MCF 10A (cell line): ENCODE measurements at places on chromosomes 2 and 18. TPM values are rescaled to one million over a fixed set of nuclear protein-coding genes. Genes with fewer than 3 reads are reported as not detected.

The DUSP19 gene
- total RNA-seq: 0.84 and 1.0 TPM in 2 replicates

The GKN1 gene
- not detected in 2 replicates for total RNA-seq

The HTR2B gene
- not detected in 2 replicates for total RNA-seq

The SPATA3 gene
- total RNA-seq: not detected in 2 replicates

The ZC3H15 gene
- 75.8 and 98.8 TPM in 2 replicates for total RNA-seq

The LYPD1 gene
- total RNA-seq: not detected in 2 replicates

The ATP6V1B1 gene
- not detected in 2 replicates for total RNA-seq

The MRPL44 gene
- 27.4 and 31.2 TPM in 2 replicates for total RNA-seq

The EFR3B gene
- total RNA-seq: 0.09 and 0.10 TPM in 2 replicates

The HOXD10 gene
- total RNA-seq: not detected in 2 replicates

The ZFP36L2 gene
- total RNA-seq: 107 and 162 TPM in 2 replicates

The CFC1 gene
- not detected in 2 replicates for total RNA-seq

The OSR1 gene
- 0.61 and 1.3 TPM in 2 replicates for total RNA-seq

The SERPINB3 gene
- 0.28 TPM in 1 of 2 replicates, not detected in the other for total RNA-seq

The DNAH6 gene
- 0.14 and 0.76 TPM in 2 replicates for total RNA-seq

The LONRF2 gene
- not detected in 2 replicates for total RNA-seq

The CHRNG gene
- total RNA-seq: not detected in 2 replicates

The VWC2L gene
- total RNA-seq: not detected in 2 replicates

The MZT2A gene
- 147 and 148 TPM in 2 replicates for total RNA-seq

The MATN3 gene
- total RNA-seq: 0.83 and 0.98 TPM in 2 replicates

The CFAP210 gene
- not detected in 2 replicates for total RNA-seq

The KLHL14 gene
- not detected in 2 replicates for total RNA-seq

The DES gene
- total RNA-seq: not detected in 2 replicates

The TMEM247 gene
- not detected in 2 replicates for total RNA-seq

The CROCC2 gene
- not detected in 2 replicates for total RNA-seq

The NT5C1B gene
- not detected in 2 replicates for total RNA-seq

The SLC9A2 gene
- total RNA-seq: 0.05 and 0.09 TPM in 2 replicates

The HNMT gene
- total RNA-seq: 0.28 TPM in 1 of 2 replicates, not detected in the other

The BCL11A gene
- total RNA-seq: 4.3 and 5.3 TPM in 2 replicates

The GAD1 gene
- 1.6 and 2.5 TPM in 2 replicates for total RNA-seq

The ADD2 gene
- total RNA-seq: 0.23 and 0.34 TPM in 2 replicates

The GPAT2 gene
- not detected in 2 replicates for total RNA-seq

The LHCGR gene
- total RNA-seq: not detected in 2 replicates

The BOK gene
- total RNA-seq: 15.5 and 18.6 TPM in 2 replicates

The TSPYL6 gene
- not detected in 2 replicates for total RNA-seq

The GPR35 gene
- 0.42 and 0.81 TPM in 2 replicates for total RNA-seq

The GDF7 gene
- total RNA-seq: not detected in 2 replicates

The RSAD2 gene
- 0.09 TPM in 1 of 2 replicates, not detected in the other for total RNA-seq

The CRACDL gene
- total RNA-seq: 12.9 and 13.0 TPM in 2 replicates

The GALNT13 gene
- 0.44 and 0.54 TPM in 2 replicates for total RNA-seq

The ABCG8 gene
- not detected in 2 replicates for total RNA-seq

The ERICH2 gene
- total RNA-seq: 7.2 and 22.4 TPM in 2 replicates

The NXPH2 gene
- not detected in 2 replicates for total RNA-seq
